Astrocyte of the hippocampus (primary cell): ENCODE measurements at places on chromosomes 7 and 10.
A peak's percentile ranks its signal among the peaks of the same experiment; 100 is the strongest.

DNA sequence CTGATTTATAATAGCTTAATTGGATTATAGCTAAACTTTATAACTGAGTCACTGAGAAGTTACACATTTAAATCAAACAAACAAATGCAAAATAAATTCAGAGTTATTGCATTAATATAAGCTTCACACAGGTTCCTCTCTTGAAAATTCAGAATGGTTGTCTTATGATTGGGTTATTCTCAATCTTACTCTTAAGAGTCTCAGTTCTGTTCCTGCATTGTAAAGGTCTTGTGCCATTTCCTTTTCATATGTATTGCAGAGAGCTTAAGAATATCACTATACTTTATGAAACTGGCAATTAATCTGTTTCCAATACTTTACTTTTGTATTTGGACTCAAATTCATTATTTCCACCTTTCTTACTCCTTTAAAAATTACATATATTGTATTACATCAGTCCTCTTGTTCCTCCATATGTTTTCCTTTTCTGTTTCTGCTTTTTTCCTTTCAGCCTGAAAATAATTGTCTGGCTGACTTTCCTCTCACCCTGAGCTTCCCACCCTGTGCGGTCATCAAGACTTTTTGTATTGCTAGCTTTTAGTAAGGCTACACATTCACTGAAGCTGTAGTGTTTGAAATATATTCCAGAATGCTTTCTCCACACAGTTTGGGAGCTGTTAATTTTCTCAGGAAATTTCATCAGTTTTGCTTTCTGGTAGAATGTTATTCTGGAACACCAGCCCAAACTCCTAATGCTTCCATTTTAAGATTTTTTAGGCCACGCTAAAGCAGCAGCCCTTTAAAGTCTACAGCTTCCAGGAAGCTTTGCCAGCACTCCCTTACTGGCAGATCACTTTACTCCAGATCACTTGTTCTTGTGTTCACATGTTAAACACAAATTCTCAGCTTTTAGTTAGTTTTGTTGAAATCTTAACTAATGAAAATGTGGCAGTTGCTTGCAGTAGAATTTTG is 139.4 kb downstream of the KCND2 start:
- DNase-seq = no peak

DNA sequence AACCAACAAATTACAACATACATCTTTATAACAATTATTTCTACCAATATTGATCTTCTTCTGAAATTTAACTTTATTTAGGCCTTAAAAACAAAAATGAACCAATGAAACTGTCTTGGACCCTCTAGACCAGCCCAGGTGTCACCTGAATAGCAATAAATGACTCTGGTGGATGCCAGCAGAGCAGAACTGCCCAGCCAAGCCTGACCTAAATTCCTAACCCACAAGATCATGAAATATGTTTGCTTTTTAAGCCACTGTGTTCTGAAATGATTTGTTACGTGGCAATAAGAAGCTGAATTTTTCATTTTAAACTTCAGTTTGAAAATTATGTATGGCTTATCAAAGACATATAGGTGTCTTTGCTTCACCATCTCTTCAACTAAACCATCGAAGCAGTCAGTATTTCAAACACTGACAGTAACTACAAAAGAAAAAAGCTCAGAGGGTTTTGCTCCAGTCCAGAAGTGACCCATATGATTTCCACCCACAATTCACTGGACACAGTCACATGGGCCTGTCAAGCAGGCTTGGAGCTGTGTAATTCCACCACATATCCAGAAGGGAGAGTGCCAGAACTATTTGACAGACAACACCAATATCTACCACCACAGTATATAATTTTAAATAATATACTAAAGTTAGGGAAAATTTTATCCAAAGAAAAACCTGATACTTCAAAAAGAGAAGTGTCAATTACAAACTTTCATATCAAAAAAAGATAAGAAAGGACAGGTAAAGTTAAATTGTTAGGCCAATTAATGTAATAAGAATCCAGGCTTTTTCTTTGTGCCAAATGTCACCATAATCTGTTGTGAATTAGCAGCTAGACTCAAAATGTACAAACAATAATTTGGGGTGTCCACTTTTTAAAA is 94.5 kb downstream of the KMT2C start:
- DNase-seq = peak; percentile 73

DNA sequence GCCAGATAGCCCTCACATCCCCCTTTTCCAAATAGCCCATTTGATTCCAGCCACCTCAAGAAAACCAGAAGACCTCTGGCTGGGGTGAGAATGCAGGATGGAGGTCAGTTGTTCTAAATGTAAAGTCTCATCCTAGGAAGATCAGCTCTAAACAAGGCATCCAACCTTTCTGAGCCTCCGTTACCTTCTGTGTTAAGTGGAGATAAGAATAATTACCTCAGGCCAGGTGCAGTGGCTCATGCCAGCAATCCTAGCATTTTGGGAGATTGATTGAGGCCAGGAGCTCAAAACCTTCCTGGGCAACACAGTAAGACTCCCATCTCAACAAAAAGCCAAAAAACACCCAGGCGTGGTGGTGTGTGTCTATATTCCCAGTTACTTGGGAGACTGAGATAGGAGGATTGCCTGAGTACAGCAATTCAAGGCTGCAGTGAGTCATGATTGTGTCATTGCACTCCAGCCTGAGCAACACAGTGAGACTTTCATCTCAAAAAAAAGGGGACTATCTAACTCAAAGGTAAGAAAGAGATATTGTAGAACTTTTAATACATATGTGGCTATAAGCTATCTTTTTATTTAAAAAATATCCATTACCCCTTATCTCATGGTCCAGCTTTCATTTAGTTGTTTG is 43.5 kb downstream of the PRTFDC1 start:
- peak; percentile 67 for DNase-seq

DNA sequence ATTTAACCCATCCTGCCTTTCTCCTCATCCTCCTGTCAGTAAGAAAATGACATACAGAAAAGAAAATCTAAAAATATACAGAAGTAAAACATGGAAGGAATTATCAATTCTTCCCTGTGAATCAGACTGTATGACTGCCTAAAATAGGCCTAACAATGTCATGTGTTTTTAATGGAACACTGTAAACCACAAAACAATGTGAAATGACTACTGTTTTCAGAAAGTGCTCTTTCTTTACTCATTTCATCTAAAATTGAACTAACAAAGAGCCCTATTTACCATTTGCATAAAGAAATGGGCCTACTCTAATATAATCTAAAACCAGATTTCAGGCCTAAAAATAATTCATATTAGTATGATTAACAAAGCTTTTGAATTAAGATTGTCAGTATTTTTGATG is 35.7 kb downstream of the SEMA3E start:
- no peak for DNase-seq

- DNase-seq = no peak
Observed at GRCh38 chr7:11726001-11726793, 105.8 kb downstream of the THSD7A start.

DNA sequence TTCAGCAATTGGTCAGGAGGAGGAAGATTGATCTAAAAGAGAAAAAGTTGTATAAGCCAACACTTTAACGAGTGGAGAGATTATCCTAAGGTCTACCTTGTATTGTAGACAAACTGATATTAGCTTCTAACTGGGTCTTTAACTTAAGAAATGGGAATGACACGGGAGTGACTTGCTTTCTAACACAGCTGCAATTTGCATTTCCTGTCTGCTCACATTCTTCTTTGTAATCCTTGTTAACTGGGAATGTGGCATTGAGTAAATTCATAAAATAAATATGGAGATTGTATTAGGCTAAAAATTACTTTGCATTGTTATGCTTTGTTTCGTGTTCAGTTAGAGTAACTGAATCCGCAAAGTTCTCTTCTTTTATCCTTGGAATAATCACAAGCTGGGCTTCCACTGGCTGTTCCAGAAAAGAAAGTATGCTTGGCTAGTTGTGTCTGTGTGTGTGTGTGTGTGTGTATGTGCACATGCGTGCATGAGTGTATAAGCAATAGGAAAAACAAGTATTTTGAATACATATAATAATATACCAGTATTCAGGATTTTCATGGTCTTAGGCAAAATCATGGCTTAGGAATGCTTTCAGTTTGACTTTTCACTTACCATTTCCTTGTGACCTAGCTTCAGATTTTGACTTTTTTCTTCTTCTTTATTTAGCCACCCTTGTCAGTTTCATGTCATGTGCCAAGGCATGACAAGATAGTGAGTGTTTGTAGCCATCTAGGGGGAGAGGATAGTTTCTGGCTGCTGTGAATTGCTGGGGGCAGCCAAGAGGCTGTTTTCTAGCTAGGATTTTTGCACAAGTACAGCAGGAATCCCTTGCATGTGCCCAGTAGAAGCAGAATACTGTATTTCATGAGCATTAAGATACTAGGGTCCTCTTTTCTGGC is 54.5 kb upstream of the FZD8 start:
- no peak for DNase-seq

GRCh38 chr7:72063330-72063729 is 348.8 kb downstream of the CALN1 start:
- no peak for DNase-seq

- no peak for DNase-seq
Observed at GRCh38 chr10:110634527-110635209, 9.5 kb upstream of the RBM20 start.

- DNase-seq = no peak
Observed at GRCh38 chr7:150719960-150720891, 3.8 kb downstream of the GIMAP1 start.

DNA sequence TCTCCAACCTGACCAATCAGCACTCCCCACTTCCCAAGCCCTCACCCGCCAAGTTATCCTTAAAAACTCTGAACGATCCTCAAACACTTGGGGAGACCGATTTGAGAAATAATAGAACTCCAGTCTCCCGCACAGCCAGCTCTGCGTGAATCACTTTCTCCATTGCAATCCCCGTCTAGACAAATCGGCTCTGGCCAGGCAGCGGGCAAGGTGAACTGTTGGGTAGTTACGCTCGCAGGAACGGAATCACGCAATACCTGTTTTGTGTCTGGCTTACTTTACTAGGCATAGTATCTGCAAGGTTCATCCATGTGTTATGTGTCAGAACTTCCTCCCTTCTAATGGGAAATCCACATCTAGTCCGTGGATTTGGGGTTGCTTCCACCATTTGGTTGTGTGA is 271.7 kb downstream of the ZMYND11 start:
- no peak for DNase-seq

GRCh38 chr7:2791390-2791789 is 52.7 kb downstream of the GNA12 start:
- DNase-seq = no peak

DNA sequence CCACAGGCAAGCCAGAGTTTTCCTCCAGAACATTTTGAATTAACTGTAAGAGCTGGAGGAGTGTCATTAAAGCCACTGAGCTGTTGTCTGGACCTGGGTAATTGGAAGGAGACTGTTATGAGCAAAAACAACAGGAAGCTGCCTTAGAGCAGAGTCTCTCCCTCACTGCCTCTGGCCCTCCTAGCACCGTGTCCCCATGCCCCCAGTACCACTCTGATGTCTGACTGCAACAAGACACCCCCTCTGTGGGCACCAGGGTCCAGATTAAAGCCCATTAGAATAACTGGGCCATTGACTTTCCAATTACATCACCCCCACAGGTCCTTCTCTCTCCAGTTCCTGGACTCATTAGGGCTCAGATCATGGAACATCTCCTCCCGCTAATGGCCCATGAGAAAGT is 216.3 kb downstream of the USP6NL start:
- no peak for DNase-seq

DNA sequence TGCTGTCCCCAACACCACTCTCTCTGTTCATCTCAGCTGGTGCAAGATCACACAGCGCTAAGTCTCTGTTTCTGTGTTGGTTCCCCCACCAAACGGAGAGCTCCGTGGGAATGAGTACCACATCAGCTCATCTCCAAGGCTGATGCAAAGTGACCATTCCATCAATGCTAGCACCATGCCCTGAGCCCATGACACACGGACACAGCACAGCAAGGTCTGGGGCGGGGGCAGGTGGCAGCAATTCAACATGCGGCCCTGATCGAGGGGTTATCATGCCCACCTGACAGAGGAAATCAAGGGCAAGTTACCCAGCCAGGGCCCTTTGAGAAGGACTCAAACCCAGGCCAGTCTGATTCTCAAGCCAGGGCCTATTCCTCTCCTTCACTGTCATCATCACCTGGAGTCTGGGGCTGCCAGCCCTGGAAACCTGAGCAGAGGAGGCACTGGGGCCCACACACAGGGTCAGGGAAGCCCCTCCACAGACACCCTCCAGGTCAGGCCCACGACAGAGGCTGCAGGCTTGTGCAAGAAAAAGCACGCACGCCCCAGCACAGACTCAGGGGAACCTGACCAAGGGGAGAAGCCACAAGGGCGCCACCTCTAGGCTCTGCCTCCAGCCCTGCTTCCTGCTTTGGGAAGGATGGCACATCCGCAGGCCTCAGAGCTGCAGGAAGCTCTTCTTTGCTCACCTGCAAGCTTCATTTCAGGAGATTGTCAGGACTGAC is 74.8 kb downstream of the GRID1 start:
- DNase-seq = no peak

- DNase-seq = no peak
Observed at GRCh38 chr10:47048526-47048905, 137.3 kb downstream of the PTPN20 start.

GRCh38 chr7:138801256-138801655 is 3.3 kb upstream of the ATP6V0A4 start:
- no peak for DNase-seq

- DNase-seq = peak; percentile 52
Observed at GRCh38 chr10:88288320-88289059, 294.6 kb downstream of the RNLS start.

DNA sequence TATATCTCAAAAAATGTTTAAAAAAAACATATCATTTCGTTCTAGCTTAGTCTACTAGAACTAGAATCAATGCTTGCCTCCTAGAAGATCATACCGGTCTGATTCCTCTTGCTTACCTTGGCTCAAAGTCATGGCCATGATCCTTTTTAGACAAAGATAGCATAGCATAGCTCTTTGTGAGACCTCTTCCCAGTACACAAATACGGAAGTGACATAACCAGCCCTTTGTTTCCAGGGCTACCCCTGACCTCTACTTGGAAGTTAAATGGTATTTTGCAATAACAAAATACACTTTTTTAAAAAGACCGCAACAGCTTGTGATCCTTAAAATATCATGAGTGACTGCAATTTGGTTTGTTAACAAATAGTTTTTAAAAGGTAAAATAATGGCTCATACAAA is 130.7 kb upstream of the NOBOX start:
- no peak for DNase-seq

DNA sequence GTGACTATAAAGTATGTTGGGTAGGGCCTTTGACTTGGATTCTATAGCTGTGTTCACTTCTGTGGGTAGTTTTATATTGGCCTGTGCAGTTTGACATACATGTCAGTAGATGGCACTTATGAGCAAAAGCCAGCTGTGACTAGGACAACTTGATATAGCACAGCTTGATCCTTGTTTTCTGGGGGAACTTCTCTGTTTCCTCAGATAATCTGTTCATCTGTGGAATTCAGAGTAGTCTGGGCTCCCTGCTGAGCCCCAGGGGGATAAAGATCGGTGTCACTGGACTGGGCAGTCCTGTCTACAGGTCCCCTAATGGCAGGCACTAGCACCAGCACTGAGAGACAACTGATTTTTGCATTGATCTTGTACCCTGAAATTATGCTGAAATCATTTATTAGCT is 25.4 kb downstream of the CYP2C9 start:
- peak; percentile 54 for DNase-seq
